ENCODE measurements at places on chromosomes 11 and 22. TPM values are rescaled to one million over a fixed set of nuclear protein-coding genes. Genes with fewer than 3 reads are reported as not detected.

CRYBB2 gene
- not detected for total RNA-seq

KRTAP5-6 gene
- total RNA-seq: not detected

NTM gene
- total RNA-seq: 3.3 TPM

OR8H2 gene
- not detected for total RNA-seq

SOX10 gene
- total RNA-seq: 1.9 TPM

PRR5L gene
- total RNA-seq: 1.6 TPM
